ENCODE measurements at places on chromosomes 12 and 14. TPM values are rescaled to one million over a fixed set of nuclear protein-coding genes. Genes with fewer than 3 reads are reported as not detected.

DNA sequence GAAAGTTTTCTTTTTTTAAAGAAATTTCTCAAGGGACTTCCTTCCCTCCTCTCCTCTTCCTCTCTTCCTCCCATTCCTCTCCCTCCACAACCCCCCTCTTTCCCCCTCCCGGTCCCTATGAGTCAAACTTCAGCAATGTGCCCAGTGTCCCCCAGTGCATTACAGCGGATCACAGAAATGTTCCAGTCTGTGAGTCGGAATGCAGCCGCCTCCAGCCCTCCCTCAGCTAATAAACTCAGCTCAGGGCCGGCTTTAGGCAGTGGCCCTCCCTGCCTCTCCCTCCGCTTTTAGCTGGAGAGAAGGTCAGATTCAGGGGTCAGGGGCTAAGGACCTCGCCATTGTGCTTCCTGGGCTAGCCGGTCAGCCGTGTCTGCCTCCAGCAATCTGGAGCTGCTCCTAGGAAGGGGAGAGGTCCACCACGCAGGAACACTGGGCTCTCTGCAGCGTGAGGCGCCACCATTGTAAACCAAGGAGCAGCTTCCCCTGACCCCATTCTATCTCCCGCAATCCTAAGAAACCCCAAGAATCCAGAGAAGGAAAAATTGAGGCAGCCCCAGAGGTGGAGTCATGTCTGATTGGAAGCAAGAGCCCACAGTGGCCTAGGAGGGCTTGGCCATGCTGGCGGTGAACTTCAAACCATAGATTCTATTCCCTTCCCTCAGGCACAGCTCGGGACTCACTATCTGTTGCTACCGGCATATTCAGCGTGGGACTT lies 1.1 kb upstream of the HDAC7 start:
- peak; percentile 89 for DNase-seq

GRCh38 chr12:4843907-4844306 lies 65.8 kb upstream of the KCNA1 start:
- DNase-seq, result no peak

GRCh38 chr14:79201564-79202207 lies 1009.6 kb downstream of the DIO2 start:
- no peak for DNase-seq

The DTX3 gene
- total RNA-seq, result 31.0 TPM

The SYNDIG1L gene
- not detected for total RNA-seq
